A549 treated with AZD2906 at 1 μM for 4 hours (cell line): ENCODE measurements at places on chromosomes 5 and 9. TPM values are rescaled to one million over a fixed set of nuclear protein-coding genes. Genes with fewer than 3 reads are reported as not detected.

Gene DOK3
- 1.8 to 5.3 TPM (median 3.6 TPM) in 5 replicates for total RNA-seq

Gene PKD2L2
- 0.05 to 0.09 TPM (median 0.07 TPM) in 3 of 5 replicates, not detected in the others for total RNA-seq

Gene RALGPS1
- 1.4 to 2.2 TPM (median 1.6 TPM) in 5 replicates for total RNA-seq

Gene GABRB2
- not detected in 5 replicates for total RNA-seq

Gene PARP8
- total RNA-seq, result 0.02 to 0.11 TPM (median 0.07 TPM) in 5 replicates

Gene CDH9
- total RNA-seq, result not detected in 5 replicates

Gene GOLM1
- total RNA-seq, result 103 to 115 TPM (median 108 TPM) in 5 replicates

Gene LAMC3
- total RNA-seq, result 1.7 to 2.3 TPM (median 2.2 TPM) in 5 replicates

Gene RPS23
- 3,345 to 5,005 TPM (median 3,475 TPM) in 5 replicates for total RNA-seq

Gene NUTM2F
- 0.02 TPM in 1 of 5 replicates, not detected in the others for total RNA-seq

Gene CCDC183
- total RNA-seq, result 0.19 to 0.38 TPM (median 0.28 TPM) in 5 replicates

Gene PDGFRB
- 0.11 to 0.80 TPM (median 0.22 TPM) in 5 replicates for total RNA-seq

Gene ECM2
- total RNA-seq, result 0.11 to 0.20 TPM (median 0.14 TPM) in 5 replicates

Gene TEX48
- not detected in 5 replicates for total RNA-seq

Gene NR4A3
- total RNA-seq, result 1.5 to 2.1 TPM (median 1.9 TPM) in 5 replicates

Gene NOXA1
- total RNA-seq, result 0.71 to 1.8 TPM (median 1.6 TPM) in 5 replicates

Gene SAXO1
- not detected in 5 replicates for total RNA-seq

Gene PCDH12
- total RNA-seq, result not detected in 5 replicates

Gene FAM78A
- 0.21 to 0.32 TPM (median 0.28 TPM) in 5 replicates for total RNA-seq

Gene FOXD4L4
- 0.06 to 0.13 TPM (median 0.06 TPM) in 4 of 5 replicates, not detected in the other for total RNA-seq

Gene AGXT2
- total RNA-seq, result not detected in 5 replicates

Gene FUT7
- 0.06 to 0.07 TPM (median 0.06 TPM) in 4 of 5 replicates, not detected in the other for total RNA-seq

Gene TMEM171
- 4.0 to 5.8 TPM (median 4.7 TPM) in 5 replicates for total RNA-seq

Gene HMMR
- total RNA-seq, result 19.7 to 28.1 TPM (median 22.9 TPM) in 5 replicates

Gene COL27A1
- total RNA-seq, result 7.5 to 10.7 TPM (median 8.2 TPM) in 5 replicates

Gene SH3RF2
- 2.2 to 3.0 TPM (median 2.4 TPM) in 5 replicates for total RNA-seq

Gene GLRA1
- total RNA-seq, result not detected in 5 replicates

Gene EPB41L4B
- total RNA-seq, result 26.1 to 29.4 TPM (median 26.8 TPM) in 5 replicates

Gene BARHL1
- total RNA-seq, result 0.02 to 0.03 TPM in 2 of 5 replicates, not detected in the others

Gene PDE6A
- total RNA-seq, result 0.22 to 0.37 TPM (median 0.29 TPM) in 5 replicates

Gene DPP7
- 66.9 to 123 TPM (median 112 TPM) in 5 replicates for total RNA-seq

Gene PLPP1
- 31.8 to 37.8 TPM (median 34.5 TPM) in 5 replicates for total RNA-seq

Gene PCDHB16
- total RNA-seq, result 0.02 to 0.13 TPM (median 0.06 TPM) in 5 replicates

Gene GAS1
- total RNA-seq, result 0.09 to 0.19 TPM (median 0.12 TPM) in 5 replicates

Gene FBLL1
- 0.07 to 0.14 TPM (median 0.11 TPM) in 4 of 5 replicates, not detected in the other for total RNA-seq

Gene NRARP
- 2.1 to 4.1 TPM (median 3.6 TPM) in 5 replicates for total RNA-seq

Gene SNCAIP
- 0.03 to 0.21 TPM (median 0.05 TPM) in 5 replicates for total RNA-seq

Gene RNF183
- total RNA-seq, result 0.10 to 0.19 TPM in 2 of 5 replicates, not detected in the others

Gene PCDHA9
- total RNA-seq, result 0.01 TPM in 2 of 5 replicates, not detected in the others

Gene TMC1
- total RNA-seq, result 0.02 to 0.10 TPM (median 0.07 TPM) in 4 of 5 replicates, not detected in the other

Gene SLC1A1
- total RNA-seq, result 0.88 to 1.2 TPM (median 1.2 TPM) in 5 replicates

Gene GNA14
- total RNA-seq, result 0.03 to 0.05 TPM in 2 of 5 replicates, not detected in the others

Gene SCGB3A2
- not detected in 5 replicates for total RNA-seq

Gene TRIM32
- 20.8 to 22.4 TPM (median 21.6 TPM) in 5 replicates for total RNA-seq

Gene ADAMTS12
- total RNA-seq, result 5.5 to 7.2 TPM (median 7.0 TPM) in 5 replicates

Gene SLC22A5
- total RNA-seq, result 56.2 to 59.5 TPM (median 59.0 TPM) in 5 replicates

Gene GPR151
- not detected in 5 replicates for total RNA-seq
